Activated CD8-positive, alpha-beta memory T cell treated with anti-CD3 and anti-CD28 coated beads, Interleukin-2, amount 10 ng/mL, durations not matched to agents 7 days and 5 days (primary cell): ENCODE measurements at places on chromosomes 6 and 20. TPM values are rescaled to one million over a fixed set of nuclear protein-coding genes. Genes with fewer than 3 reads are reported as not detected.

HCRTR2 gene
- total RNA-seq: not detected

SIRPA gene
- total RNA-seq: not detected

CD24 gene
- not detected for total RNA-seq

HLA-DRA gene
- total RNA-seq: 313 TPM

KCNK5 gene
- total RNA-seq: 30.8 TPM

TPD52L2 gene
- total RNA-seq: 46.2 TPM

GRIK2 gene
- total RNA-seq: not detected

MUC21 gene
- not detected for total RNA-seq

TGM6 gene
- not detected for total RNA-seq

ETV7 gene
- 19.7 TPM for total RNA-seq

RAET1E gene
- not detected for total RNA-seq

PAK5 gene
- not detected for total RNA-seq

TRAPPC3L gene
- not detected for total RNA-seq

DDX43 gene
- total RNA-seq: 0.77 TPM

ERVFRD-1 gene
- total RNA-seq: not detected

EDN1 gene
- total RNA-seq: not detected

SCAF8 gene
- total RNA-seq: 34.3 TPM

MCCD1 gene
- not detected for total RNA-seq

TPMT gene
- total RNA-seq: 9.5 TPM

HMGCLL1 gene
- total RNA-seq: not detected

MRAP2 gene
- total RNA-seq: not detected

PGC gene
- total RNA-seq: not detected

EEF1E1 gene
- total RNA-seq: 32.1 TPM

BPI gene
- not detected for total RNA-seq

CLVS2 gene
- total RNA-seq: not detected

PXDC1 gene
- not detected for total RNA-seq

C20orf144 gene
- 0.53 TPM for total RNA-seq

SRSF12 gene
- not detected for total RNA-seq

SLC24A3 gene
- total RNA-seq: not detected

SLC13A3 gene
- not detected for total RNA-seq

NRM gene
- 36.4 TPM for total RNA-seq

PCIF1 gene
- 41.6 TPM for total RNA-seq

SLC17A1 gene
- total RNA-seq: not detected

GJA10 gene
- total RNA-seq: 0.35 TPM

DNAH8 gene
- 0.12 TPM for total RNA-seq

NR2E1 gene
- not detected for total RNA-seq

RBPJL gene
- not detected for total RNA-seq

RHAG gene
- not detected for total RNA-seq

GNMT gene
- 0.70 TPM for total RNA-seq

OXT gene
- total RNA-seq: not detected

SNX9 gene
- 39.4 TPM for total RNA-seq

SCUBE3 gene
- total RNA-seq: 0.12 TPM

OTOR gene
- not detected for total RNA-seq

MAVS gene
- total RNA-seq: 37.4 TPM

TMEM181 gene
- total RNA-seq: 14.0 TPM

STX11 gene
- 29.0 TPM for total RNA-seq

BYSL gene
- total RNA-seq: 33.1 TPM

DYNLT2 gene
- total RNA-seq: 2.0 TPM

CNR1 gene
- total RNA-seq: not detected

TTBK1 gene
- 0.20 TPM for total RNA-seq

B3GALT4 gene
- total RNA-seq: 14.0 TPM

MUCL3 gene
- not detected for total RNA-seq

NFATC2 gene
- 59.0 TPM for total RNA-seq

PI3 gene
- total RNA-seq: not detected

MATN4 gene
- 2.2 TPM for total RNA-seq

SLC17A9 gene
- total RNA-seq: 34.1 TPM

NSFL1C gene
- 55.6 TPM for total RNA-seq

ADTRP gene
- total RNA-seq: 2.0 TPM
